ENCODE measurements at places on chromosomes 2 and 18.

DNA sequence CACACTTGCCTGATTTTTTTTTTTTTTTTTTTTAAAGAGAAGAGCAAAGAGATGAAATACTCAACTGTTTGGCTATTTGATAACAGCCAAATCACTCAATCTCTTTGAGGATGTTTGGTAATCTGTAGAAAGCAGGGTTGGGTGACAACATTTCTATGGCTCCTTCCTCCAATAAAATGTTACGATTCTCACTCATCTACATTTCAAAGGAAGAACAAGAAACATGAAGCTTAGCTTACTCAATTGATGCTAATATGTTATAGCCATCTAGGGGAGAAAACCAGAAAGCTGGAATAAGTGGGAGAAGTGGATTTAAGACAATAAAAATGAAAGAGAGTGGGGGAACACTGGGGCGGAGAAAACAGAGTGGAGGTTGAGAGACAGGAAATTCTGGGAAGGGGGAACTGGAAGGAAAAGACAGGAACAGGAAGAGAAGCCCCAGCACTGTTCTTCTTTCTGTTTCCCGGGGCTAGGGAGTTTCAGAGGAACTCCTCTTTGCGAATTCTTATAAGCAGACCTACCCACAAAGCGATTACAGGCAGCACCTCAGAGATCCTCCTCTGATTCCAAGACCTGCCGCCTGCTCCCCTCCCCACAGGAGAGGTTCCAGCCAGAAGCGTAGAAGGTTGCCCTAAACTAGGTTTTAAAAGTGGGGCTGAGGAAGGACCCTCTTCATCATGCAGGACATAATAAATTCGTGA, 13.3 kb downstream of the ST3GAL5 start:
- no peak for DNase-seq

DNA sequence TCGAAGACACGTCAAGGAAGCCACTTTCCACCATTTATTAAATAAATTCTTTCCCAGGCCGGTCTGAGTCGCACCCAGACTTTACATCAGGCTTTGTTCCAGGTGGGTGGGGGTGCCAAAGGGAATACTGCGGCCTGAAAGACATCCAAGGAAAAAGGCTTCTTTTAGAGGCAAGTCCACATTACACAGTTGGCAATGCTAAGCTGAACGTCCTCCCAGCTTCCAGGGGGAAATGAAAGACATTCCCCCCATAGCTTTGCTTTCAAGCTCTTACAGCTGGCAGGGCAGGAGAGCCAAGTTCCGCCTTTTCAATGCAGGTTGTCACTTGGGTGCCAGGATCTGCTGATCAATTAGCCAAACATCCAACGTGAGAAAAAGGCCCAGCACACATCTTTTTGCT, 36.5 kb upstream of the PTPN4 start:
- no peak for DNase-seq

- no peak for DNase-seq
Measured at GRCh38 chr2:189576396-189576795, 4.2 kb downstream of the SLC40A1 start.

DNA sequence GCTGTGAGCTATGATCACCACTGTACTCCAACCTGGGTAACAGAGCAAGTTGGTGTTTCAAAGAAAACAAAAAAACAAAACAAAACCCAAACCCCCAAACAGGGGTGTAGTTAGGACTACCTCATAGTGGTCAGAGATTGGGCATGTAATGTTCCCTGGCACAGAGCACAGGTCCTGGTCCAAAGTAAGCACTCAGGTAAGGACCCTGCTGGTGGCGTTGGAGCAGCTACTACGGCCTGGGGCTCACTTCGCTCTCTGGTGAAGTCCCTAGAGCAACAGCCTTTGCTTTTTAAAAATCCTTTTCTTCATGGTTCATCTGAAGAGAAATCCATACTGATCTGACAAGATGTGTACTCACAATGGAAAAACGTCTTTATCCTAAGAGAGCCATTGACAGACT, 130.4 kb downstream of the ZNF236 start:
- no peak for DNase-seq

- DNase-seq, result no peak
Measured at GRCh38 chr2:134421556-134422328, 167.9 kb downstream of the MGAT5 start.

DNA sequence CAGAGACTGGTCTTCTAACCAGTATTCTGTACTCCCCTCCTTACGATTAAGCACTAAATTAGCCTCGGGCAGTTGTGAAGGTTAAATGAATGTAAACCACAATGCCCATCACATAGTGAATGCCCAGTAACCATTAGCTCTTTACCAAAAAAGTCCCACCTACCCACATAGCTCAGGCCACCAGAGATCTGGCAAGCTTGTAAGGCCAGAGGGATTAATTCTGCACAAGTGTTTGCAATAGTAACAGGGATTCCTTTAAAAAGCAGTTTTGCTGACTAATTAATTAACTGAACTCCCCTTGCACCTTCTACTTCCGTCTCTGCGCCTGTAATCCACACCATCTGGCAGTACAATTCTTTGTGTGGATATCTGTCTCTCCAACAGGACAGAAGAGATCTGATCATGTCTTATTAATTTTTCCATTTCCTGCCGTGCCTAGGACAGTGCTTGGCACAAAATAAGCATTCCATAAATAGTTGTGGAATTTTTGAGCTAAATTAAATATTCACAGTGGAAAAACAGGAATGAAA, 36.2 kb upstream of the IGFBP2 start:
- no peak for DNase-seq

GRCh38 chr2:70966681-70967080, 11.7 kb upstream of the ANKRD53 start:
- DNase-seq, result no peak

DNA sequence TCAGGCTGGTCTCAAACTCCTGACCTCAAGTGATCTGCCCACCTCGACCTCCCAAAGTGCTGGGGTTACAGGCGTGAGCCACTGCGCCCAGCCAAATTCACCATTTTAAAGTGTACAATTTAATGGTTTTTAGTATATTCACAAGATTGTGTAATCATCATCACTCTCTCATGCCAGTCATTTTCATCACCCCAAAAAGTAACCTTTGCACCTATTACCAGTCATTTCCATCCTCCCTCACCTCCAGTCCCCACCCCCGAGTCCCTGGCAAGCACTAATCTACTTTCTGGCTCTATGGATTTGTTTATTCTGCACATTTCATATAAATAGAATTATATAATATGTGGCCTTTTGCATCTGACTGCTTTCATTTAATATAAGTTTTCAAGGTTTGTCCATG, 10.8 kb downstream of the PCBP1 start:
- no peak for DNase-seq

DNA sequence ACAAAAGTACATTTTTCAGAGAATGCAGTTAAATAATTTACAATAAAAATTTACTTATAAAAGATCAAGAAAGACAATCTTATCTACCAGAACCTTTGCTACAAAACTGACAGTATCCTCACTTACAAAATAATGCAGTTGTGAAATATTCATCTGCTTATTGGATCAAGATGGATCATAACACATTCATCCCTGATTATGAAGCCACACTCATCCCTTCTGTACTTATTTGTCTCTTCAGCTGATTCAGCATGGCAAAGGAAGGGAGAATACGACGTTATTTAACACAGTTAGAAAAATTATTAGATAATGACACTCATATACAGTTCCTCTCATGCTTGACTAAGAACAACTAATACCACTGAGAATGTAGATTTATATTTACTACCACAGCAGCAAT, 46.4 kb downstream of the TCF4 start:
- DNase-seq, result no peak

DNA sequence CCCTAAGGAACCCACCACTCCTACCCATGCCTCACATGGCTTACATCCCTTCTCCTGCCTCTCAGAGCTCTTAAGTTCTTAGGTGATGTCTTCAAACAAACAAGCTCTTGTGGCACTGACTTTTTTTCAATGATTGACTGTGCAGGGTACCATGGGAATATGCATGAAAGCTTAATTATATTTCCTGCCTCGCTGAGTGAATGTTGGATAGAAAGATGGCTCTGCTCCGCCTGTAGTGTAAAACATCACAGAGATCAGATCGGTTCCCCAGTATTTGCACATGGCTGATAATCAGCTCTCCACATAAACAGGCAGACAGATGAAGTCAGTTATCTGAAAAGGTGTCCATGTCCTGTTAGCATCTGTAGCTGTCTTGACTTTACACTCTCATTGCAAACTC, 820.8 kb downstream of the TDRD15 start:
- no peak for DNase-seq

DNA sequence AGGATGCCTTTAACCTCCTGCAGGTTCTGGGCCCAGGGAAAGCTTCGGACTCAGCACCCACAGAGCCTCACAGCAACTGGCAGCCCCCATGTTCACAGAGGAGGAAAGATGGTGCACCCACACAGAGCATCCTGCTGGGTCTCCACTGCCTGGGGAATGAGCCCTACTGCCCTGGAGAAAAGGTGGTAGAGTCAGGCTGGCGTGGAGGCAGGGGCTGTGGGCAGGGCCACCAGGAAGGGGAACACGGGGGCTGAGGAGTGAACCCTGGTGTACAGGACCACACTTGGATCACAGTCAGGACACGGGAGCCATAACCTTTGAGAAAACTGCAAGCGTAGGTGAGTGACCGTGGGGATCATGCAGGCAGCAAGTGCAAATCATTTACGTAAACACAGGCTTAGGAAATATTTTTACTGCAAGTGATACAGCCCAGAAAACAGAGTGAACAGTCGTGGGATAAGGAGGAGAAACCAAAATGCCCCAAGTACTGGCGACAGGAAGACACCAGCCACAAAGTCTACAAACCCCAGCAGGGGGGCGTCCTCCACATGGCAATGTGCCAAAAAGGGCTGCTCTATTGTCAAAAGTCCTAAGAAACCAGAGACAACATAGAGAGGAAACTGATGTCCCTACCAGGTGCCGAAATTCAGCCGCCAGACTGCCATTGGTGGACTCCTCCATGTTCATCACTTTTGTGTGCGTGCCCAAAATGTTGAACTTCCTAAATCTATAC, 27.6 kb downstream of the STAT1 start:
- DNase-seq, result no peak

GRCh38 chr2:156309167-156309566, 23.4 kb downstream of the NR4A2 start:
- no peak for DNase-seq

DNA sequence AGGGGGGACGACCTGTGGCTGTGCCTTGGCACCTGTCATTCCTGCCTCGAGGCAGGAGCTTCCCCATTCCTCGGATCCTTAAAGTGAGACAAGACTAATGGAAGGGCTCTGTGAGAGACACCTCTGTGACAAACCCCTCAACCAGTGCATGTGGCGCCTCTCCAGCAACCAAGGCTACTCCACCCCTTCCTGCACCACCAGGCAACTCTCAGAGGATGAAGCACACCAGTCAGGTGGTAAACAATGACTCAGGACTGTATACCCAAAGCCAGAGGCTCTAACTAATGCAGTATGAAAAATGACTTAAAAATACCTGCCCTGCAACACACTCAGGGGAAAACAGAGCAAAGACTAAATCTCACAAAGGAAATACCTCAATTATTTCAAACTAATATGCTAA, 136.9 kb downstream of the UXS1 start:
- no peak for DNase-seq

DNA sequence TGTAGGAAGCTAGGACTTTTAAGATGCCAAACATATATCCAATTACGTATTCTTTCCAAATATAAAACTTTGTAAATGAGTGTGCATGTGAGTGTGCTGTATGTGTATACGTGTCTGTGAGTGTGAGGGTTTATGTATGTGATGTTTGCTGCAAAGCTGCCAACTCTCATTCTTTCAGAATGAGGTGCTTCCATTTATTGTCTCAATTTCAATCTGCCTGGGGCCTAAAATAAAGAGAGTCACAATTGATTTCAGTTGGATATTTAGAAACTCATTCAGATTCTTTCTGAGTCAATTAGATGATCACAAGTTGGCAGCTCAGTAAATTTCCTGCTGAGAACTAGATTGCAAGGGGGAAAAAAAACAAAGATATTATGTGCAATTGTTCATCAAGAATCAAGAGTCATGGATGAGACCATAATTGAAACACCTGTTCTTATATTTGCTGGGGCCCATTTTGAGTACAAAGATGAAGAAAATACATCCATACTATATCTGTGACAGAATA, 621.2 kb upstream of the ACVR2A start:
- peak; percentile 64 for DNase-seq

DNA sequence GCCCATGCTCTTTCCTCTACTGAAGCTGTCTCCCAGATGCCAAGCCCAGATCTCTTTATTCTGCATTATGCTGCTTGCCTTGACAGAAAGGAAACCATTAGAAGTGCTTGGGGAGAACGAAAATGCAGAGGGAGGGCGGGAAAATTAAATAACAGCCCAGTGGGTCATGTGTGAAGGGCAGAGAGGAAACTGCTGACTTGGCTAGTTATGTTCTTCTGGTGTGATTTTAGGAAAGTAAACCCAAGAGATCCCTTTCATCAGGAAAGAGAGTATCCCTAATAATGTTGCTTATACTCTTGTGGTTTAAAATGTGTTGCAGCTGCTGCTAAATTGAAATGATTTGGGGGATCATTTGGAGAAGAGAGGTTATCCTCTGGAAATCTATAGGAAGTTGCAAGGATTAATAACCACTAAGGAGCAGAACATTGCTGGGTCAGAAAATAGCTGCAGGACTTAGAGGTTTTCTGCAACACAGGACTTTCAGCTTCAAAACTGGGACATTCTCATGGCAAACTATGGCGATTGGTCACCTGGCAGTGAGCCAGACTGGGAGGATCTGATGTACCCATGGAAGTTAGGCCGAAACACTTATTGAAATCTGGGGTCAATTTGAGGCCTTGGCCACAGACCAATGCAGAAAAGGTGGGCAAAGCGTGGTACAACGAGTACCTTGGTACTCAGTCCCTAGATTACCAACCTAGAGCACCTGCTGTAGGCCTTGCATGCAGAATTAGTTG, 172.2 kb downstream of the TMEM247 start:
- DNase-seq, result no peak

GRCh38 chr2:75607988-75608683, 38.4 kb upstream of the MRPL19 start:
- no peak for DNase-seq

GRCh38 chr2:107777974-107778373, 48.7 kb upstream of the RGPD4 start:
- DNase-seq, result no peak

DNA sequence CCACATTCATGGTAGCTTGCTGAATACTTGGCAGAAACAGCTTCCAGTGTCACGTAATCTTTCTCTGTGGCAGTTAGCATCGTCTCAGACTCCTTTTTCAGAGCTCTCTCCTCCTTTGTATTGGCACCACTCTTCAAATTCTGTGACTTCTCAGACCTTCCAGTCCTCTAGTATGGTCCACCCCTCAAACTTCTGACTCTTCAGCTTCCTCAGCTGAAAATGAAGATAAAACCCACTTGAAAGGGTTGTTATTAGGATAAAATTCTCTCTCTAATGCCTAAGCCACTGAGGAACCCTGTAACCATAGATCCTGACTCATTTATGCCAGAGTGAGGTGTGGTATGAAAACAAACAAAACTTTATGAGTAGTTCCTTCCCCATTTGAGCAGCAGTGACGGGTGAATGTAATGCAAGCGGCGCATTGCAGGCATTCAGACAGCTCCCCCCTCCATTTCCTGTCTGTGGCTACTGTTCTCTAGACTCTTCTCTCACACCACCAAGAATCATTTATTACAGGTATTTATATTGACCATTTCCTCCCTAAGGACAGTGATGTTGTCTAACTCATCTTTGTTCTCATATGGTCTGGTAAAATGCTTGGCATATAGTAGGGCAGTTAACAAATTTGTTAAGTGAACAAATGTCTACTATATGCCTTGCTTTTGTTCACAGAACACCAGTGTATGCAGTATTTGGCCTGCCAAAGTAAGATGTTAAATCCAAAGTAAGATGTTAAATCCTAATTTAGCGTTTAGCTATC, 35.3 kb downstream of the GALNT1 start:
- no peak for DNase-seq

- no peak for DNase-seq
Measured at GRCh38 chr2:208182835-208183234, 7.0 kb downstream of the C2orf80 start.

Measured in NCI-H1105 treated with DMSO at 0.1 percent for 48 hours (cell line).